ENCODE measurements at places on chromosomes 3 and 15.

DNA sequence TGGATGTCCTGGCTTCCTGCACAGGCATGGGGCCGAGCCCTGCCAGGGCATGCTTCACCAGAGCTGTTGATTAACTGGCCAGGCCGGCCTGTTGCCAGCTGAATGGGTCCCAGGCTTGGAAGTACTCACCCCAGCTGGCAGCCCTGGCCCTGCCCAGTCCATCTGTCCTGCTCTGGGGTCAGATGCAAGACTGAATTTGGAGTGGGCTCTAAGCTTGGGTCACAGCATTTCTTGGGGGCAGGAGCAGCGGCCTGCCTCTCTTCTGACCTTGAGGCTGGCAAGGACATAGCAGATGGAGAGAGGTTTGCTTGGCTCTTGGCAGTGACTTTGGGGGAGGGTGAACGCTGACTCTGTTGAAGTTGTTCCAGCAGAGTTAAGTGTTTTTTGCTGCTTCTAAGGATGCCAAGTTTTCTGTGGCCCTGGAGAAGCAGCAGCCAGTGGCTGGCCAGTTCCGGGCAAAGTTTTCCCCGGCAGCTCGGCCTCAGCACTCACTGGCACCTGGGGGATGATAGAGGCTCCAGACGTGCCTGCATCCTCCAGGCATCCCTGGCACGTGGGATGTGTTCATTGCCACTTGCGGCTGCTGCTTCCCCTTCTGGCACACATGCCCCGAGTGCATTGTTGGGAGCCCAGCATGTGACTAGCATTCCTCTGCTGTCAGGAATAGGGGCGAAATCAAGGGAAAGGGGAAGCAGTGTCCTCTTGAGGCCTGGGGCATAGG, 22.9 kb downstream of the PDIA5 start:
- DNase-seq: no peak

DNA sequence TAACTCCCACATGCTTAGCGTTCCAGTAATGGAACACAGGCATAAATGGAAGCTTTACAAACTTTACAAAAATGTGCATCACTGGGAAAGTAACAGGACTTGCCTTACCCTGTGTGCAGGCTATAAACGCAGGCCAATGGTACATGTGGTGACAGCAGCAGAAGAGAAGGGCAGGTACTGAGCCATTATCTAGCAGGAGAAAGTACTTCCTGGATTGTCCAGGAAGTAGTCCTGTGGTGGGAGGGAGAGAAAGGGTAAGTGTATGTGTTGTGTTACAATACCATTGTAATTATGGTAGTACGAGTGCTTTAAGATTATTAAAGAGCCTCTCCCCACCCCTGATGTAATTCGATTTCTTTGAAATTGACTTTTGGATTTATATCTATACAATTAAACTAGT, 5.3 kb downstream of the ATP1B3 start:
- no peak for DNase-seq

DNA sequence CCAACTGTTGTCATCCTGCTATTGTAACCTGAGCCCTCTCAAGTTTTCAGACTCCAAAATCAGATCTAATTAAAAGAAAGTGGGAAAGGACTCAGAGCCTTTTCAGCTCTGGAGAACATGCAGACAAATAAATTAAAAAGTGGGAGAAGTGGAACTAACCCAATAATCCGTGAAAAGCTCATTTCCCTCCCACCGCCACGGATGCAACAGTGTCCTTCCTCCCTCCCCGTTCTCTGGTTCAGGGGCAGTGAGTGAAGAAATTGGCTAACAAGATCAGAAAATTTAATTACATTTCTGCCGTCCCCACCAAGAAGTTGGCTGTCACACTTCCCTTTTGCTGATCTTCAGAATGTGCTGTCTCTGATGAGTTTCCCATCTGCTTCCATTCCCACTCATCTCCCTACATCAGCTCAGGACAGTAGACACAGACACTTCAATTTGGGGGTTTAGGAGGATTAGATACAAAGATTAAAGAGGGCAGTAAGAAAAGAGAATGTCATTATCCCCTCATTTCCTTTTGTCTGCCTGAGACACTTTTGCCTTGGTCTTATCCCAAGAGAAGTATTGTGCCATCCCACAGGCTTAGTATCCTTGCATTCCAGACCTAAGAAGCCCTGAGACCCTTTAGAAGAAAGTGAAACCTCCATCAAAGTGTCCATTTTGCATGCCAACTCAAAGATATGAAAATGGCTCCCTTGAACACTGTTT, 335.7 kb upstream of the PPP2R3A start:
- DNase-seq: no peak

- DNase-seq: no peak
Observed at GRCh38 chr3:73768524-73769308, 144.0 kb upstream of the PDZRN3 start.

DNA sequence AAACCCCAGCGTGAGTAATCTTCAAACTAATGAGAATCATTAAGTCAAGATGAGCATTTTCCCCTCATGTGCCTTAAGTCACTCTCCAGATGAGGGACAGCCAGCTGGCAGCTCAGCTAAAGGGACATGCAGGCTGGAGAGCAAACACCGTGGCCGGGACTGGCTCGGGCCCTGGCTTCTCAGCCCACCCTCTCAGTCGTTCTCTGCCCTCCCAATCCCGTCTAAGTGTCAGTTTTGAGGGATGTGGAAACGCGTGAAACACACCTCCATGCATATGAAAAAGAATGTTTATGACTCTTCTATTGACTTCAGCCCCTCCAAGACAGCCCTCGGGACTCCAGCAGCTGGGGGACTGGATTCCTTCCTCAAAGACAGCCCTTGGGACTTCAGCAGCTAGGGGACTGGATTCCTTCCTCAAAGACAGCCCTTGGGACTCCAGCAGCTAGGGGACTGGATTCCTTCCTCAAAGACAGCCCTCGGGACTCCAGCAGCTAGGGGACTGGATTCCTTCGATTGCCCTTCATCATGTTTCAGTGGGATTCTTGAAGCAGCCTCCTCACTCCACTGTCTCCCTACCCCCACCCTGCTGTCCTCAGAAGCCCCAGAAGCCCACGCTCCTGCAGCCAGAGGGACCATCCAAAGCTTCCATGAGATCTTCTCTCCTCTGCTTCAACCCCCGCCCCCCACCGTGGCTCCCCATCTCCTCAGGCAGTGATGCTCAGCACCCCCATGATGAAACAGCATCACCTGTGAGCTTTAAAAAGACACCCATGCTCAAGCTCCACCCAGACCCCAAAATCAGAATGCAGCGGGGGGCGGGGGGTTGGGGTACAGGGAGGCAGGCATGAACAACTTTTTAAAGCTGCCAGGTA, 228.9 kb downstream of the XXYLT1 start:
- DNase-seq: no peak

- peak; percentile 38 for DNase-seq
Observed at GRCh38 chr3:167882057-167882667, 146.6 kb downstream of the SERPINI1 start.

DNA sequence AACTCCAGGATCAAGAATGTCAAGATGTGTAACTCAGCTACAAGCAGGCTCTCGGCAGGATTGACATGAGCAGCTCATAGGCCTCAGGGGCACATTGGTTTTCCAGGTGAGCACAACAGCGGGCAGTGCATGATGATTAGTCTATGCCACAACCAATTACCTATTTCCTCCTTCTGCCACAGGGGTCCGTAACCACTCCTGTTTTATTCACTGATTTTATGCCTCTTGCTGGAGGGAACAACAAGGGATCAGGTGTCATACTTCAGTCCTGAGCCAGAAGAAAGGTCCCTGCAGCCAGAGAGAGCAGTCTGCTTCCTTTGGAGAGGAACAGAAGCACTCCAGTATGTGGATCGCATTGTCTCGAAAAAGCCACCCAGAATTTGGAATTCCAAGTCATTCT, 35.1 kb upstream of the PTPRG start:
- no peak for DNase-seq

GRCh38 chr3:108110934-108111333, 20.1 kb upstream of the CD47 start:
- no peak for DNase-seq

Data from RCC 7860 (cell line).